Natural killer cell treated with Interleukin-12 subunit alpha and Interleukin-12 subunit beta and Interleukin-15 and Interleukin-18, amount 100 ng/mL, for 72 hours (primary cell): ENCODE measurements at places on chromosomes 4 and X. TPM values are rescaled to one million over a fixed set of nuclear protein-coding genes. Genes with fewer than 3 reads are reported as not detected.

The NEXMIF gene
- total RNA-seq: not detected

The TBX22 gene
- total RNA-seq: not detected

The CT45A3 gene
- not detected for total RNA-seq

GRCh38 chr4:52625216-52625615, 33.9 kb downstream of the USP46 start:
- H3K4me1 ChIP-seq: no peaks in the 10 kb centered on the region
- no peak for DNase-seq
- H3K36me3 ChIP-seq: peaks cover 12% of the 10 kb centered on the region
- no peak overlapping the region for H3K4me3 ChIP-seq
- H3K27ac ChIP-seq: no peak overlapping the region

GRCh38 chrX:71216485-71216884, 6.5 kb upstream of the GJB1 start:
- H3K4me1 ChIP-seq: no peaks in the 10 kb centered on the region
- DNase-seq: no peak
- no peak overlapping the region for H3K4me3 ChIP-seq
- H3K27ac ChIP-seq: no peak overlapping the region
- peaks cover 12% of the 10 kb centered on the region for H3K27me3 ChIP-seq

DNA sequence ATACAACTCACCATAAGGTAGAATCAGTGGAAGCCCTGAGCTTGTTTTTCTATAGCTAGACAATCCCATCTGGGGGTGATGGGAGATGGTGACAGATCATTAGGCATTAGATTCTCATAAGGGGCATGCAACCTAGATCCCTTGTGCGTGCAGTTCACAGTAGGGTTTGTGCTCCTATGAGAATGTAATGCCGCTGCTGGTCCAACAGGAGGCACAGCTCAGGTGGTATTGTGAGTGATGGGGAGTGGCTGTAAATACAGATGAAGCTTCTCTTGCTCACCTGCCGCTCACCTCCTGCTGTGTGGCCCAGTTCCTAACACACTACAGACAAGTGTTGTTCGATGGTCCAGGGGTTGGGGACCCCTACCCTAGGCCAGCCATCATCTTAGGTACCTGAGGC, 5.9 kb upstream of the GATB start:
- peaks cover 2% of the 10 kb centered on the region for H3K4me1 ChIP-seq
- H3K27ac ChIP-seq: no peak overlapping the region
- no peak overlapping the region for H3K4me3 ChIP-seq

DNA sequence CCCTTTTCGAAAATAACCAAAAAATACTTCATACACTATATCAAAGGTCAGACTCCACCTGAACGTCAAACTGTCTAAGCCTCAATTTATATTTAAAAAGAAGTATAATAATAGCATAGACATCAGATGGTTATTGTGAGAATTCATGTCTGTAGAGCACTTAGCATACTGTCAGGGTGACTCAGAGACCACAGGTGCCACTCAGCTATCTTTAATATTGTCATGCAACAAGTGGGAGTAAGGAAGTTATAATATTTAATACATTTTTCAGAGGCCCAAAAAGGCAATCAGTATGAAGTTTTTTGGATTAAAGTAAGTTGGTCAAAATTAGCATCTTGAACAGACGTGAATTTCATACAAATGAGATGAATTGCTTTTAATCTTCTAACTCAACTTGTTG, 93.3 kb downstream of the PHOX2B start:
- no peaks in the 10 kb centered on the region for H3K36me3 ChIP-seq
- no peak overlapping the region for H3K4me3 ChIP-seq

DNA sequence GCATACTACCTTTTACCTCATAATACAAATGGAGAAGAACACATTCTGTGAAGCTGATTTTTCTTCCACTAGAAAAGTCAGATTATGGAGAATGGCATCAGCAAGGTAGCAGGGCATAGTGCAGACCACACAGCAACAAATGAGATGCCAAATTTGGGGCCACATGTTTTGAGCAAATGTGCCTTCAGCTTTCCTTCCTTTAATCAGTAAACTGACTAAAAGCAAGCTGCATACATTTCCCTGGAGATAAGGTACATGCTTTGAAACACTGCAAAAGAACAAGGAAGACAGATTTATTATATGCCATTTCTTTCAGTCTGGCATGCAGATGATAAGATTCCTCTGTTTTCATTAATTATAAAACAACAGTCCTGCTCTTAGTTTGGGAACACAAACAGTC, 67.1 kb upstream of the GUCY1A1 start:
- DNase-seq: no peak
- no peaks in the 10 kb centered on the region for H3K4me1 ChIP-seq
- H3K36me3 ChIP-seq: no peaks in the 10 kb centered on the region
- H3K4me3 ChIP-seq: no peak overlapping the region
- no peak overlapping the region for H3K27ac ChIP-seq

DNA sequence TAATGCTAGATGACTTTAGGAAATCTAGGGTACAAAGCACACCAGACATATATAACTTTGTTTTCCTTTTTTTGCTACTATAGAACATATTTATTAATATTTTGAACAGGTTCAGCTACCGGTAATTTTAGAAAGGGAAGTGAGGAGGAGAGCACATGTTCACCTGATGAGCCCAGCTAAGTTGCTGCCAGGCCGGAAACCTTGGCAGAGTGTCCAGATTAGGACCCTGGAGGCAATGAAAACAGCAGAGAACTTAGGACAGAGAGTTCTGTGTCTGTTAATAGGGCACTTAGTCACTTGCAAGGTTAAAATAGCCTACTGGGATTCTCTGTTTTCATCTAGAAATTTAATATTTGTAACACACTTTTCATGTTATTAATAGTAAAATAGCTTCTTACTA, 348.9 kb upstream of the CPEB2 start:
- H3K27ac ChIP-seq: no peak overlapping the region
- peaks cover 5% of the 10 kb centered on the region for H3K36me3 ChIP-seq
- H3K27me3 ChIP-seq: no peaks in the 10 kb centered on the region

DNA sequence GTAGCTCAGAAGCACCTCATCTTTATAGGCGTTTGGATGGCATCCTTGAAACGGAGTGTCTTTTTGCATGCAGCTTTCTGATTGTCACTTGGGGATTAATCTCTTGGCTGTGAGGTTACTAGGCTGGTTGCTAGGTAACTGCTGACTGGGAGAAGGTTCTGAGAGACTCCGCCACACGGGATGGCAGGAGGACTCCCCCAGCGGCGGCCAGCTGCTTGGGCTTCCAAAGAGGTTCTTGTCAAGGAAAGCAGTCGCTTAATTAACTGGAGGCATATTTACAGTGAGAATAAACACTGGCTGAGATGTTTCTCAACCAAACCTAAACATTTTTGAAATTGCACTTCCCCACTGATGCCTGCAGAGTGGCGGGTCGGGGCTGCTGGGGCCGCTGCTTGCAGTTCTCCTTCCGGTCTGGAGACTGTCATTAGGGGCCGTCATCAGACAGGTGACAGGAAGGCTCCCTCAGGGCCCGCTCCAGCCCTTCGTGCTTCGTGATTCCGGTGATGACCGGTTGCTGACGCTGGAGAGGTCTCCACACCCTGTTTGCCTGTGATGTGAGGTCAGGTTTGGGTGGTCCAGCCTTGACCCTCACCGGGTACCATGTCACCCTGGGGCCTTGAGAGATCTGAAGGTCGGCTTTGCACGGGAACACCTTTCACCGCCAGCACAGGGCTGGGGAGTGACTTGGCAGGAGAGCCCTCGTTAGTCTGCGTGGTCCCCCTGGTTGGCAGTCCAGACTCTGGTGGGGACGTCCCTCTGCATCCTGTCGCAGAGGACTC, 9.1 kb downstream of the NSG1 start:
- no peak overlapping the region for H3K4me3 ChIP-seq
- H3K36me3 ChIP-seq: no peaks in the 10 kb centered on the region
- no peak for DNase-seq
- H3K4me1 ChIP-seq: no peaks in the 10 kb centered on the region
- H3K27ac ChIP-seq: no peak overlapping the region
